ENCODE measurements at places on chromosomes 1 and 21. TPM values are rescaled to one million over a fixed set of nuclear protein-coding genes. Genes with fewer than 3 reads are reported as not detected.
A peak's percentile ranks its signal among the peaks of the same experiment; 100 is the strongest.

GRCh38 chr1:26278303-26278702 is 1.6 kb upstream of the SH3BGRL3 start:
- DNase-seq: no peak

DNA sequence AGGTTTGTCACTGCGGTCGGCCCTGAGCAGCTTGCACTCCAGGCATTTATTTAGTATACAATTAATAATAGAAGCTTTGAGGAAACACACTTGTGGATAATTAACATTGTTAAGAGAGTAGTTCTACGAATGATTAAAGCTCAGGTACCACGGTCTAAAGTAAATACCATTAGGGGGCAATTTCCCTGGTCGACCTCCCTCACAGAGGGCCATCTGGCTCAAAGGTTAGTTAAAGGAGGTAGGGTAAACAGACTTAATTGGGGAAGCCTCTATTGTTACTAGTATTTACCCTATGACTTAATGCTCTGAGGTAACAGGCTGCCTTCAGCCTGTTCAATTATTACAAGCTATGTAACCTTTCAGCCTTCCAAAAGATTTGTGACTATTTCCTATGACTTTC is 122.3 kb upstream of the SLC44A3 start:
- DNase-seq: no peak

DNA sequence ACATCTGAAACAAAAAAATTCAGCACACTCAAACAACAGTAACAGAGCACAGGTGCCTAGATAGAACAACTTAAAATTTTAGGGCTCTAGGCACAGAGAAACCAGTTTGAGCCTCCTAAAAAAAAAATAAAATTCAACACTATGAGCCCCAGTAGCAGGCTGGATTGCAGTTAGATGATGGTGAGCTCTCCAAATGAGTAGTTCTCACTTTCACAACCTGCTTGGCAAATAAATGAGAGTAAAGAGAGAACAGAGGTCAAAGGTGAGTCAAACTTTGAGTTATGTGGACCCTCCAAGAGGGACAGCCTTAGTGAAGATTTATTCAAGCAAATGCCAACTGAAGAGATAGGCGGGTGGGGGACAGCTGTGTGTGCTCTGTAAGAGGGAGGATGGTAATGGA is 3.6 kb downstream of the BEND5 start:
- DNase-seq: no peak

DNA sequence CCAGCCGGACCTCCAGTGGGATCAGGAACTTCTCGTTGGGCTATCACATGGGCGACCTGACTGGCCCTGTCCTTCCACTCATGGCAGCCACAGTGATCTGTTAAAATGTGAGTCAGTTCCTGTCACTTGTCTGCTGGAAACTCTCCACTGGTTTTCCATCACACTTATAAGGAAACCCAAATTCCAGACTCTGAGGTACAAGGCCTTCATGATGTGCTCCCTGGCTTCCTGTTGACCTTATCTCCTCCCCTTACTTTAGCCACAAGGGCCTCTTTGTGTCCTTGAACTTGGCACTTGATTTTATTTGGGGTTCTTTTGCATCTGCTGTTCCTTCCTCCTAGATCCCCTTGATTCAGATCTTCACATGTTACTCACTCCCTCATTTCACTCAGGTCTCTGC is 96.8 kb downstream of the TENT5C start:
- DNase-seq: no peak

- no peak for DNase-seq
These were observed 68.8 kb upstream of the DNAH14 start for GRCh38 chr1:224860488-224861338.

DNA sequence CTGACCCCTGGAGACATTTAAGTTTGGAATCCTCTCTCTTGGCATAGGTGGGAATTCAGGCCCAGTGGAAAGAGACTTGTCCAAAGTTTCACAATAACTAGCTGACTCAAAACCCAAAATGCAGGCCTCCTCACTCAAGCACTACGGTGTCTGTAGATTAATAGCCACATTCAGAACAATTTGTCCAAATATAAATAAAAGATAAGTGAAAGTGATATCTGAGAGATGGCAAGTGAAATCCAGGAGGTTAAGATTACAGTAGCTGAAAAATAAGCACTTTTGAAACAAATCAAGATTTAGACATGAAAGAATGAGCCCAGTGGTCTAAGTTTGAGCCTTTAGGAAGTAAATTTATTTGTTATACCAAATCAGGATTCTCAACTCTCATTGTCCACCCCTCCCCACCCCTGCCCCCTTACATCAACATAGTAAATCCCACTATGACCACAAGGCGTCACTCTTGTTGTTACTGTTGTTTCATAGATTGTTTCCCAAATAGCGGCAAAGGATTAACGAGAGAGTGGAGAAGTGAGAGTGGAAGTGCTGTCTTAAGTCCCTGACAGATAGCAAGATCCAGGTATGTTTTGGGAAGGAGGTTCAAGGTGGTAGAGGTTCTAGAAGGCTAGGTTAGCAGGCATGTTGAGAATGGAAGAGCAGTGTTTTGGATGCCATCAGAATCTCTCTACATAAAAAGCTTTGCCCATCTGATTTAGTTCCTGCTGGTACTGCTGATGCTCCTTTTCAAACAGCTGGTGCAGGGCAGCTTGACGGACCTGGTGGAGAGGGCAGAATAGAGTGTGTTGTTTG is 7.1 kb upstream of the TPM3 start:
- no peak for DNase-seq

RGS5 gene
- 10.6 TPM for polyA plus RNA-seq

DNA sequence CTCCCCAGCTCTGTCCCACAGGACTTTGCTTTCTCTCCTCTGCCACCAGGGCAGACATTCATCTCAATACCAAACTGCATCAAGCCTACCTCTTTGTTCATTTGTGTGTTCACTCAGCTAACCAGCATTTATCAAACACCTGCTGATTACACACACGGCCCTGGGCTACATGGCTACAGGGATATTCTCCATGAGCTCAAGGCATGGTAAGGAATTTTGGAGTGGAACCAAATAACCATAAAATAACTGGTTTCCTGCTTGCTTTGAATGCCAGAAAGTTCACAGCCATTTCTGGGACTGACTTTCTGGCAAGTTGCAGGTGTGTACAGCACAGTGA is 54.6 kb downstream of the LDLRAD2 start:
- DNase-seq: no peak

ATF3 gene
- 10.6 TPM for polyA plus RNA-seq

- DNase-seq: no peak
These were observed 33.9 kb downstream of the FAAP20 start for GRCh38 chr1:2160451-2161300.

GRCh38 chr1:45785583-45785982 is 17.8 kb upstream of the MAST2 start:
- DNase-seq: no peak

CFAP74 gene
- 0.45 TPM for polyA plus RNA-seq

- no peak for DNase-seq
These were observed 38.3 kb upstream of the F3 start for GRCh38 chr1:94579876-94580294.

GRCh38 chr1:15155888-15156741 is 2.6 kb downstream of the TMEM51 start:
- peak; percentile 18 for DNase-seq

TMPRSS15 gene
- 0.60 TPM for polyA plus RNA-seq

DNA sequence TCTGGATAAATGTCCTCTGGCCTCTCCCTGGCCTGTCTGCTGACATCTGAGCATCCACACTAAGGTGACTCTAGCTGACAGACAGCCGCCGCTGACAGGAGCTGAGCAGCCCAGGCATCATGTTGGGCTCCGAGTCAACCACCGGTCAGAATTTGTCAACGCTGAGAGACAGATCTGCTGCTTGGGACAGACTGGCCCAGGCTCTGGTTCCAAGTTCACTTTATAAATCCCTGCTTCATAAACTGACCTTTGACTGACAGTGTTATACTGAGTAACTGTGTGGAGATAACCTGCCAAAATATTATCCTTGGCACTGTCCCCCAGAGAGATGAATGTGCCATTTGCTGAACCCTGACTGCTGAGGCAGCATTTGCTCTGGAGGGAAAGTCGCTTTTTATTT is 616.7 kb downstream of the NPHP4 start:
- DNase-seq: no peak

GRCh38 chr1:216448011-216448510 is 24.8 kb upstream of the USH2A start:
- no peak for DNase-seq

GORAB gene
- polyA plus RNA-seq: 23.9 TPM

RPE65 gene
- polyA plus RNA-seq: 0.06 TPM

DNA sequence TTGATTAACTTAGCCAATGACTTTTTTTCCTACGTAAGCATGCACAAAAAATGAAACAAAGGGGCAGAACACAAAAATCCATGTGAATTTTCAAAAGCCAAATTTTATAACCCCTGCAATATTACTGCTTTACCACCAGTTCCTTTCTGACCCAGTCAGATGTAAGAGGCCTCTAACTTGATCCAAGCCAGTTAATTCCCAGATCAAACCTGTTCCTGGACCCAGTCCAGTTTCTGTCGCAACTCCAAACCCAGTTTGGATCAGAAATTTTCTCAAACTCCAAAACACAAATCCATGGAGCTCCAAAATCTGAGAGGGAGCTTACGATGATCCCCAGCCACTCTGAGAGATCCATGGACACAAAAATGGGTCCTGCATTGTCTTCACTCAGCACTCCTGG is 7.8 kb upstream of the ZYG11A start:
- no peak for DNase-seq

GRCh38 chr1:112712701-112713128 is 2.4 kb downstream of the PPM1J start:
- DNase-seq: no peak

DNA sequence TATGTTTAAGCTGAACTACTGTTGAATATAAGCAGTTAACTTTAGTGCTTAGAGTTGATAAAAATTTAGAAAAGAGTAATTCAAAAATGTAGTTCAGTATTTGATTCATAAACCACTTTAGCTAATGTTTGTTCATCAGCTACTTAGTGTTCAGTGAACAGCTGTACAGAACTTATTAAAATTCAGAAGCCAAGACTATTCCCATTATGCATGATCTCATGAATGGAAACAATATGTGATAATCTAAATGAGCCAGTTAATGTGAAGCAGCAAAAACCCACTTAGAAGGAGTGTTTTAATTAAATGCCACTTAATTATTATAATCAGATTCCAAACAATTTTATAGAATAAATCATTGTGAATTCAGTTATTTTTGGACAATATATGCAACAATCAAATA is 92.9 kb upstream of the NEGR1 start:
- DNase-seq: no peak

- no peak for DNase-seq
These were observed 38.0 kb downstream of the ATF3 start for GRCh38 chr1:212646588-212646987.

Measured in left renal cortex interstitium (tissue), 4 donors.